ENCODE measurements at places on chromosomes 3 and 15.
A peak's percentile ranks its signal among the peaks of the same experiment; 100 is the strongest.

GRCh38 chr3:53496392-53496670 is 1.9 kb downstream of the CACNA1D start:
- DNase-seq, result no peak

DNA sequence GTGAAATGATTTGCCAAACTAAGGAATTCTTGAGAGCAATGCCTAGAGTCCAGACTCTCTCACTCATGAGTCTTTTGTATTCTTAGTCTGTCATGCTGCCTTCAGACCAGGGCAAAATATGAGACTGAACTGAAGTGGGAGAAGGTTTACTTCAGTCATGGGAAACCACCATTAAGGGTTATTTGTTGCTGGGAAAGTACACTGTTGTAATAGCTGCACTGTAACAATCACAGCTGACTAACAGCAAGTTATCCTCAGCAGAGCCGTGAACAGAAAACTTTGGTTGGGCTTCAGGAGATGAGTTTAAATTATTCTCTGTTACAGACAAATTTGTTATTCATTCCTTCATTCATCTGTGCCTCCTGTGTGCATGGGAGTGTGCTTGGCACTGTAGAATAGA is 258.5 kb downstream of the ROBO2 start:
- no peak for DNase-seq

GRCh38 chr3:167941234-167941995 is 154.3 kb downstream of the GOLIM4 start:
- DNase-seq, result no peak

DNA sequence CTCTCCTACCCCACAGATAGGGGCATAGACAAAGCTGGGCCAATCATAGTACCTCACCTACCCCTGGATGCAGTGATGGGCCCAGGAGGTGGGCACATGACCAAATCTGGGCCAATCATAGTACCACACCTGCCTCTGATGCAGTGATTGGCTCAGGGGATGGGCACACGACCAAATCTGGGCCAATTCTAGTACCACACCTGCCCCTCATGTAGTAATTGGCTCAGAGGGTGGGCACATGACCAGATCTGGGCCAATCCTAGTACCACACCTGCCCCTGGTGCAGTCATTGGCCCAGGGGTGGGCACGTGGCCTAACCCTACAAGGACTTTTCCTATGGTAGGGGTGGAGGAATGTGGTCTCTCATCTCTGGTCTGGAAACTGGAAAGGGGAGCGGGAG is 56.9 kb upstream of the MEF2A start:
- no peak for DNase-seq

DNA sequence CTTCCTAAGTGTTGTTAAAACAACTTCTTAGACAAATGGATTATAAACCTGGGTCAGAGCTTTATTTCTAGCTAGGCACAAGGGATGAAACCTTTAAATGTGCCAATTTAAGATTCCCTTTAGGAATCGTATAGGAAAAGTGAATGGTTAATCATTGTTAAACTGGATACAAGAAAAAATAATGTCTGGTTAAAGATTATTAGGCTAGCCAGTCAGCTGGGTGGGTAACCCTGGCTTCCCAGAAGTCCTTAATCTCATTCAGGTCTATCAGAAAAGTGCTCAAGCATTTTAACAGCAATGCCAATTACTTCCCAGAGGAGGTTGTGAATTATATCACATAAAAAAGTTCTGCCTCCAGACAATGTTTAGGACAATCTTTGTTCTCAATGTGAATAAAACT is 37.6 kb downstream of the NANOGP8 start:
- no peak for DNase-seq

DNA sequence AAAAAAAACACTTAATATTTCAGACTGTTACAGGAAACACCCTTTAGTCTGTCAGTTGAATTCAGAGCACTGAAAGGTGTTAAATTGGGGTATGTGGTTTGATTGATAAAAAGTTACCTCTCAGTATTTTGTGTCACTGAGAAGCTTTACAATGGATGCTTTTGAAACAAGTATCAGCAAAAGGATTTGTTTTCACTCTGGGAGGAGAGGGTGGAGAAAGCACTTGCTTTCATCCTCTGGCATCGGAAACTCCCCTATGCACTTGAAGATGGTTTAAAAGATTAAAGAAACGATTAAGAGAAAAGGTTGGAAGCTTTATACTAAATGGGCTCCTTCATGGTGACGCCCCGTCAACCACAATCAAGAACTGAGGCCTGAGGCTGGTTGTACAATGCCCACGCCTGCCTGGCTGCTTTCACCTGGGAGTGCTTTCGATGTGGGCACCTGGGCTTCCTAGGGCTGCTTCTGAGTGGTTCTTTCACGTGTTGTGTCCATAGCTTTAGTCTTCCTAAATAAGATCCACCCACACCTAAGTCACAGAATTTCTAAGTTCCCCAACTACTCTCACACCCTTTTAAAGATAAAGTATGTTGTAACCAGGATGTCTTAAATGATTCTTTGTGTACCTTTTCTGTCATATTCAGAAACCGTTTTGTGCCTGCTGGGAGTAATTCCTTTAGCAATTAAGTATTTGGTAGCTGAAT is 17.9 kb downstream of the TMEM43 start:
- DNase-seq, result no peak

GRCh38 chr3:4425707-4426106 is 41.4 kb downstream of the SUMF1 start:
- DNase-seq, result no peak

- DNase-seq, result no peak
Observed at GRCh38 chr15:35466476-35466875, 79.5 kb downstream of the DPH6 start.

GRCh38 chr3:453106-453505 is 256.5 kb downstream of the CHL1 start:
- no peak for DNase-seq

GRCh38 chr15:56831467-56832005 is 86.9 kb upstream of the TCF12 start:
- no peak for DNase-seq

DNA sequence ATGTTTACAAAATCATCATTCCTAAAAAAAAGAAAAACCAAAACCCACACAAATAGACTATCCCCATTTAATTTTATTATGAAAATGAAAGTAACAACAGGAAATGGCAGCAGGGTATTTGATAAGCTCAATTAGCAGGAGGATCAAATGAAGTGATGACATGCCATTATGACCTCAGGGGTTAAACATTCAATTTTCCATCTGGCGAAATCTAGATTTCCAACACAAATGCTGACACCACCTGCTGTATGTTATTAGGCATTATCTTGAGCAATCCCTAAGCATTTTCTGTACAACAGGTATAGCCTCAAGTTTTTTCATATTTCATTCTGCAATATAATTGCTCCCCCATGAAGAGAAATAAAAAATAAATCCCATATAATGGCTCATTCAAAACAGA is 57.1 kb downstream of the SHQ1 start:
- no peak for DNase-seq

DNA sequence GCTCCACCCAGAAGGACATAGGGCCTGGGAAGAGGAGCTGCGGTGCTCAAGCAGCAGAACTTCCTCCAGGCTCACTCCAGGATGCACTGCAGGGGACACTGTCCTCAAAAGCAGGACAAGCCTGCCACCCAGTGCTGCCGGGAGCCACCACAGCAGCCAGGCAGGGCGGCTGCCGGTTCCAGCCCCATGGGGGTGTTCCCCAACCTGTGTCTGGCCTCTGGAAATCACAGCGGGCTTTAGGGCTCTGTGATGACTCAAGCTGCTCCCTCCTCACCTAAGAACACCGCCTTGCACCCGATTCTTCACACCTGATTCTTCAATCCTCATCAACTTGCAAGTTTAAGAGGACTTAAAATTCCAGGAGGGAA is 71.9 kb upstream of the SLC6A11 start:
- peak; percentile 31 for DNase-seq

DNA sequence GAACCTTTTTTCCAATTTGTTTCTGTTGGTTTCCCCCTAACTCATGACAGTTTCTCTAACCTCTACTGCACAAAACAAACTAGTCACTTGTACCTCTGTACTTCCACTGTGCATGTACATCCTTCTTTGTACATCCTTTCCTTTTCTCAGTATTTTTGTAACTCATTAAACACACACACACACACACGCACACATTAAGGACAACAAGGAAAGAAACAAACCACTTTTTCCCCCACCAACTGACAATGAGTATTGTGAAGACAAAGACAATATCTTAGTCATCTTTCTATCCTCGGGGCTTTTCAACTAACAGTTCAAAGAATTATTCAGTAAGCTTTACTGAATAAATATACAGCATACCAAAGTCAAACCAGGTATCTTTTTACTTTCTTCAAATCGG is 170.5 kb downstream of the VPS13C start:
- no peak for DNase-seq

Data from ELF-1 (cell line).